ENCODE measurements at places on chromosomes 13 and 19.

- no peak for DNase-seq
Observed at GRCh38 chr13:44259045-44260027, 114.3 kb upstream of the SERP2 start.

DNA sequence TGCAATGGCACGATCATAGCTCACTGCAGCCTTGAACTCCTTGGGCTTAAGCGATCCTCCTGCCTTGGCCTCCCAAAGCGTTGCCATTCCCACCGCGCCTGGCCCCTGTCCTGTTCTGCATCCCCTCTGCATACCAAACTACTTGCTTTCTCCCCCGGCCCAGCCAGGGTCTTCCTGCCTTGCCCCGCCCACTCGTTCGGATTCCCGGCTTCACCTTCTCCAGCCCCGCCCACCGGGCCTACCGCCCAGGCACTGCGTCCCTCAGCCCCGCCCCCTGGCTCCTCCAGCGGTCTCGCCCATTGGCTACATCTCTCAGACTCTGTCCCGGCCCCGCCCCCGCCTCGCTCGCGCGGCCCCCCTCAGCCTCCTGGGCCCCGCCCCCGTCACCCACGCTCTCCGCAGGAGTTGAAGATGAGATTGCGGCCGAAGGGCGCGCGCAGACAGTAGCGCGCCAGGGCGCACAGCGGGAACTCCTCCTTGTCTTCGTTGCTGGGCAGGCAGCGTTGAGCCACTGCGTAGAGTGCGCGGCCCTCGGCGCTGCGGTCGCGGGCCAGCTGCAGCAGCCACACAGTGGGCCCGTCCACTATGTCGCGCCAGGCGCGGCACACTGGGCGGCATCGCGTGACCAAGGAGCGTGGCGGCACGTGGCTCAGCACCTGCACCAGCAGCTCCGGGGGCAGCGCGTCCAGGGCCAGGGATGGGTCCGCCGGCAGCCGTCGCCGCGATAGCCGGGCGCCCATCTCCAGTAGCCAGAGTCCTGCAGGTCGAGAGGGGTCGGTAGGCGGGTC is 19.0 kb downstream of the MRPS12 start:
- peak; percentile 75 for DNase-seq

GRCh38 chr19:36101550-36102327 is 9.2 kb upstream of the OVOL3 start:
- no peak for DNase-seq

GRCh38 chr13:77545626-77546412 is 10.3 kb downstream of the SCEL start:
- no peak for DNase-seq

- no peak for DNase-seq
Observed at GRCh38 chr13:74767050-74767449, 632.8 kb upstream of the KLF12 start.

DNA sequence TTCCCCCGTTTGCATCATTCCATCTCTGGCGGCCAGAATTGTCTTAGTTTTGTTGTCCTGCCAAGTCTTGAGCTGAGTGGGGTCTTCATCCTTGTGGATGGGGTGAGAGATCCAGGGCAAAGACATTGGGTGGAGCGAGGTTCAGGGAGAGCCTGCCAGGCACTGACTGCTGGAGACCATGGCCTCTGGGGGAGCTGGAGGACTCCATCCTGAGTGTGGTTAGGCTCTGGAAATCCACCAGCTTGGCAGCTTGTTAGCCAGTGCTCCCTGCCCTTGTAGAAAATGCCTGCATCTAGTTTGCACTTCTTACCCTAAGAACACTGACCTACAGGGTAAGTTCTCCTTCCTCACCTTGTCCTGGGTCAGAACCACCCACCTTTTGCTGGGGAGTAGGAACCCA is 97.2 kb upstream of the ZNF536 start:
- DNase-seq, result no peak

GRCh38 chr19:34118879-34119748 is 53.2 kb upstream of the LSM14A start:
- DNase-seq, result no peak

DNA sequence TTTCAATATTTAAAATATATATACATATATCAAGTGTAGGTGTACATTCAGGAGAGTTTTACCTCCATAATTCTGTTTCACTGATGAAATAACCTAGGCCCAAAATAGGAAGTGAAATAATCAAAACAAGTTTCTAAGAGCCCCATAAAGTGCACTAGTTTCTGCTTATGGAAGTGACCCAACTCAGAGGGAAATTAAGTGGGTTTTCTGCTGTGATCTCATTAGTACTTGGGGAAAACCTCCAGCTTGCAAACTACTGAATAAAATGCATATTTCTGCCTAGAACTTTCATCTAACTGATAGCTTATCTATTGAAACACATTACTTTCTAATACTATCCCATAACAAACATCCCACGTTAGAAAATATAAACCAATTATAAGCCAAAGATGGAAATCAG is 45.4 kb upstream of the MIR17HG start:
- DNase-seq, result no peak

GRCh38 chr13:48580185-48580803 is 47.4 kb upstream of the RCBTB2 start:
- peak; percentile 48 for DNase-seq

DNA sequence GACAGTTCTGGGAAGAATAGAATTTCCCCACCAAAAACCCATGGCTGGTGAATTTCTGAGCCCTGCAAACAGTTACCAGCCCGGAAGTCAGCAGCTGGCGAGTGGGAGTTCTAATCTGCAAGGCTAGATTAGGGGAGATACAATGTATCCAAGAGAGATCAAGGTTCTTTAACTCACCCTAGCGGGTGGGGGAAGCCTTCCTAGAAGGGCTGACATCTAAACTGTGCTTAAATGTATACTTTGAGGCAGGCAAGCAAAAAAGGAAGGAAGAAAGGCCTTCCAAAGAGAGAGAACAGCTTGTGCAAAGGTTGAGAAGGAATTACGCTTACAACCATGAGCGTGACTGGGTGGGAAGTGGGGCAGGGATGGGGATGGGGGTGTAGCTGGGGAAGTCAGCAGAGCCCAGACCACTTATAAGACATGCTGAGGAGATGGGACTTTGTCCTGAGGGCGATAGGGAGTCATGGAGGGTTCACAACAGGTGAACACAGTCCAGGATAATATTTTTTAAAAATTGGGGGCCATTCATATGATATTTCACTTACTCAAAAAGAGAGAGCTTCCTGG is 20.8 kb upstream of the ZNRF4 start:
- DNase-seq, result no peak

DNA sequence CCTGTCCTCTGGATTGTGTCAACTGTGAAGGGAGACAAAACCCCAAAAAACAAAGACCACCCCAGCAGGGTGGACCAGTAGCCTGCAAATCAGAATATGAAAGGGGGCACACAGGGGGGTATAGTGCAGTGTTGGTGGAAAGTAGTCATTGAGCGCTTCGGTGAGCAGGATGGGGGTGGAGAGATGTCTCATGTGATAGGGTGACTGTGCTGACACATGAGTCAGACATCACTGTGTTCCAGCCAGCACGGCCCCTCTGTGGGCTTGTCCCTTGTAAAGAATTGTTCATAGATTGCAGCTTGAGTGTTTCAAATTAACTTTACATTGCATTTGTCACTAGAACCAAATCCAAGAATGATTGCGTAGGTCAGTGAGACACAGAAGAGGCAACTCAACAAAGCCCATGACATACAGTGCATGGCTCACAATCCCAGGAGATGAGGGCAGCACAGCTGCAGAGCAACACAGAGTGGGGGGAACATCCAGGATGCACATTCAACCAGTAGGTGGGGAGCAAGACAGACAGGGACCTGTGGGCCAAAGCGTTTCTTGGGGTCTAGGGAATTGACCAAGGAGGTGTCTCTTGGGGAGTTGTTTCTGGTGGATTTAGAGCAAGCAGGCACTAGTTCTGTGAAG is 7.5 kb downstream of the ZNF440 start:
- DNase-seq, result no peak

DNA sequence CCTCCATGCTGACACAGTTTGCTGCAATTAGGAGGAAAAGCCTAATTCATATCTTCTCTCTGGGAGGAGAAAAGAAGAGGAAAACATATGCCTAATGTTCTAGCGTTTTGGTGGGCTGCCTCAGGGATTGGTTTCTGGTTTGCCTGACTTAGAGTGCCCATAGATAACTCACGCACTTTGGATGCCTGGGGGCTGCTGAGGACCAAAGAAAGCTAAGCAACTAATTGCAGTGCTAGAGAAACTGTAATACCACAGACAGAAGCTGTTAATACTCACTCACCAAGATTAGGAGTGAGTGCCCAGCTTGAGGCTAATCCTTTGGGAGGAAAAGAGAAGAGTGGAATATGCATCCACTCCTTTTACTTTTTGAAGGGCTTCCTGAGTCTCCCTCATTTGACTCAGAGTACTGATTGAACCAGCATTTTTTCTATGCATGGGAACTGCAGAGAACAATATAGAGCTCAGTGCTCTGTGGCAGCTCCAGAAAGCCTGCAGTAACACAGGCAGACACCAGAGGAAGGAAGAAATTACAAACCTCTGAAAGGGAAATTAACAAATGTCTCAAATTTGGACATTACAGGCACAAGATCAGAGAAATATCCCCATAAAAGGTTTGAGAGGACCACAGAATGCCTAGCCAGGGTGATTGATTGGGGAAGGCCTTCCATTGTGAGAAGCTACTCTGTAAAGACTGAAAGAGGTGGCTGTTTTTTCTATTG is 666.4 kb downstream of the OLFM4 start:
- no peak for DNase-seq

GRCh38 chr19:43723588-43723987 is 7.7 kb downstream of the IRGC start:
- DNase-seq, result no peak
